ENCODE measurements at places on chromosomes 2 and 18. TPM values are rescaled to one million over a fixed set of nuclear protein-coding genes. Genes with fewer than 3 reads are reported as not detected.

The XRCC5 gene
- 190 TPM for total RNA-seq

The UGT1A5 gene
- total RNA-seq, result not detected

The GPAT2 gene
- total RNA-seq, result 1.9 TPM

DNA sequence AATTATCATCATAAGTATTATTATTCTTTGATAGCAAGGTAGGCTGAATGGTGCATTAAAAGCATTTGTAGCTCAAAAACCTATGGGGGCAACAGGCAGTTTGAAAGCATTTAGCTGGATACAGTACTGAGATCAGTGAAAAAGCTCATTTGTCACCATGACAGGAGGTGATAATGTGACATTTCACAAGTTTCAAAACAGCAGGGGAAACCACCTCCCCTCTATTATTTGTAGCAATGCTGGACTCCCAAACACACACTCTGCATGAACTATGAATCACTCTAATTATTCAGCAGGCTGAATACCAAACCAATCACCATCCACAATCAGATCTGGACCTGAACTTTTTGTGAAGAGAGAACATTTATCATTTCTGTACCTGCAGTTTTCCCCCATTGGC is 63.4 kb downstream of the MYO5B start:
- ATAC-seq, result no peak

- no peak for ATAC-seq
These were observed 718.8 kb upstream of the PKDCC start for GRCh38 chr2:41329040-41329439.

DNA sequence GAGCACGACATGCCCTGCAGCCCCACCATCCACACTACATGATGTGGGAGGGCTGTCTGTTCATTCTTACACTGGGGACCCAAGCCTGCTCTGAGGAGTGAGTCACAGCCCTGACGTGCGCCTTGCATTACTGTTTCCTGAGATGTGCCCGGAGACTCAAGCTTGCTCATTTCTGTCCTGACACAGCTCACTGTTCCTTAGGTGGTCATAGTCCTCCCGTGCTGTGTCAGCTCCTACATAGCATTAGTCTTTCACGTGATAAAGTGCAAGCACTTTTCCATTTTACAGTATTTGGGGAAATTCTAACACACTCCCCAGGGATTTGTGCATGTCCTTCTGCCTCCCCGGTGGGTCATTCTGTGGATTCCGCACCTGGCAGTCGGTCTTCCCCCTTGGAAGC is 46.2 kb upstream of the TRIM43B start:
- ATAC-seq, result no peak

DNA sequence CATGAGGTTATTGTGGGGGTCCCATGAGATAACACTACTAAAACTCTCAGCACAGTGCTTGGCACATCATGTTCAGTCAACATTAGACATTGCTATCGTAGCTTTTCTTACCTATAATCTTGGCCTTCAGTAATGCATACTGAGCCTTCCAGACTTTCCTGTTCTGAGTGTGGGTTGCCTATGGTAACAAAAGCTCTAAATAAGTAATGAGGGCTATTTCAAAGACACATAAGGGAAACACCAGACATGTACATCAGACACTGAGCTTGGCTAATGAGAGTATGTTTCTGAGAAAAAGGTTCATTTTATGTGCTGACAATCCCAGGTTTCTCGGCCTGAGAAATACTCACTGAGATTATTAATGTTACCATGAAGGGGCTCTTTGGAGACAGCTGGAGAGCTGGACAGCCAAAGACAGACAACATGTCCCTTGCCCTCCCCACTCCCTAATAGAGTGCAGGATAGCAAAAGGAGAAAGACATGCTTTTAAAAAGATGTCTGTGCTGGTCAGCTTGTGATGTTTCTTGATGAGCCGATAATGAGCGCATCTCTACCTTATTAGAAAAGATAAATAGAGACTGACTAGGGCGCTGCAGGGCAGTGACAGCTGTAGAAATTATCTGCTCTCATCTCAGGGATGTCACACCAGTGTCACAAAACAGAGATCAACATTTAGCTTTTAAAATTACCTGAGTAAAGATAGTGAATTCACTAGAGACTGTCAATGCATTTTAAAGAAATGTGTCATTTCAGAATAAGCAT is 25.4 kb downstream of the POLE4 start:
- no peak for ATAC-seq

- ATAC-seq, result no peak
These were observed 317.9 kb upstream of the VRK2 start for GRCh38 chr2:57728691-57729090.

GRCh38 chr2:65103013-65103715 is 26.7 kb downstream of the RAB1A start:
- ATAC-seq, result no peak
